ENCODE measurements at places on chromosomes 1 and 21. TPM values are rescaled to one million over a fixed set of nuclear protein-coding genes. Genes with fewer than 3 reads are reported as not detected.

- DNase-seq, result no peak
Measured at GRCh38 chr1:241767737-241768136, 80.3 kb upstream of the EXO1 start.

DNA sequence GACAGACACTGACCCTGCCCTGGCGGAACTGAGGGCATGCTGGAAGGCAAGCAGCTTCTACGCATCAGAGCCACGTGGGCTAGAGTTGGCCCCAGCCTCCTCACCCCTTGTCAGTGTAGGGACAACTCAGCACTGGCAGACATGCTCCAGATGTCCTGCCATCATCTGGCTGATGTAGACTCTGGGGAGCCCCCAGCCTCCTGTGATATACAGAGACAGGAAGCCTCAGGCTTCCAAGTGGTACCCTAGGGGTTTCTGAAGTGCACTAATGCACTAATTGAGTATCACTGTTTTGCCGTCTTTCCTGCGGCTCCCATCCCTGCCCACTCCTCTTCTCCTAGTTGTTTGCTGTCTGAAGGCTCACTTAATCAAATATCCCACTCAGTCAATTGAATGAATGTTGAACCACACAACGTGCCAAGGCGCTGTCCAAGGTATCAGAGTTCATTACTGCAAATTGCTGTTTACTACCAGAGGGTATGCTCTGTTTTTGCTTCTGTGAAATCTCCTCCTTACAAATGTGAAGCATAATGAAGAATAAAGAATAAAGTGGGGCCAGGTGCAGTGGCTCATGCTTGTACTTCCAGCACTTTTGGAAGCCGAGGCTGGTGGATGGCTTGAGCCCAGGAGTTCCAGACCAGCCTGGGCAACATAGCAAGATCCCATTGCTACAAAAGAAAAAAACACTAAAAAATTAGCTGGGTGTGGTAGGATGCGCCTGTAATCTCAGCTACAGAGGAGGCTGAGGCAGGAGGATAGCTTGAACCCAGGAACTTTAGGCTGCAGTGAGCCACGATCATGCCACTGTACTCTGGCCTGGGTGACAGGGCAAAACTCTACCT, 76.4 kb upstream of the ZBTB18 start:
- no peak for DNase-seq

GRCh38 chr1:19193004-19193403, 17.1 kb downstream of the UBR4 start:
- no peak for DNase-seq

DNA sequence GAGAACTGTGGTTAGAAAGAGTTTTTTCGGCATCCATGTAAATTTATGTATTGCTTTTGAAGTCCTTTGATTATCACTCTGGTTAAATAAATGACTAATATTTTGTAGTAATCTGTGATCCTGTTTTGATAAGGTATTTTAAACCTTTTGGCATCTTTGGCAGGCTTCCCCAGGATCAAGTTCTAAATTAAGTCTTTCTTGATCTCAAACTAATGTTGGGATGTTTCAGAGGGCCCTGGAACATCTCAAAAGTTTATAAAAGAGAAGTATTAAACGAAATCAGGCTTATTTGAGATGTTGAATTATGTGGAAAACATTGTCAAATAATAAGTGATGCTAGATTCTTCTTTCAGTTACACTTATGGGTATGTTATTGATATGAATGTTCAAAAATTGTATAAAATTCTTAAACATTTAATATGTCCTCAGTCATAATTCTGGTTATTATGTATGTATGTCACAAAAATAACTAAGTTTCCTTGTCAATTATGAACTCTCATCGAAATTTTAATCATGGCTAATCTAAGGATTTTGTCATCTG, 36.6 kb downstream of the S100A10 start:
- DNase-seq, result no peak

DNA sequence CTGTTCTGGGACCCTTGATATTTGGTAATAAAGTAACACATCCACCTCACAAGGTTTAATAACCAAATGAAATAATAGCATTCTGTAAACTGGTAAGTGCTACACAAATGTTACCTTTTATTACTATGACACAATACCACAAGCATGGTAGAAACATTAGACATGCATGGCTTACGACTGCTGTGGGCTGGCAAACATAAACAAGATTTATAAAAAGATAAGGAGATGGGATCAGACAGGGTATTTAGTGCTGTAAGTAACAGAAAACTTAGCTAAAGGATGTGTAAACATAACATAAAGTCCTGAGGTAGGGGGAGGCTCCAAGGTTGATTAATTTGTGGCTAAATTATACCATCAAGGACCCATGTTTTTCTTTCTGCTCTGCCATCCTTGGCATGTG, 212.6 kb downstream of the BARHL2 start:
- DNase-seq, result no peak

GRCh38 chr1:185049670-185050069, 4.3 kb downstream of the RNF2 start:
- no peak for DNase-seq

DNA sequence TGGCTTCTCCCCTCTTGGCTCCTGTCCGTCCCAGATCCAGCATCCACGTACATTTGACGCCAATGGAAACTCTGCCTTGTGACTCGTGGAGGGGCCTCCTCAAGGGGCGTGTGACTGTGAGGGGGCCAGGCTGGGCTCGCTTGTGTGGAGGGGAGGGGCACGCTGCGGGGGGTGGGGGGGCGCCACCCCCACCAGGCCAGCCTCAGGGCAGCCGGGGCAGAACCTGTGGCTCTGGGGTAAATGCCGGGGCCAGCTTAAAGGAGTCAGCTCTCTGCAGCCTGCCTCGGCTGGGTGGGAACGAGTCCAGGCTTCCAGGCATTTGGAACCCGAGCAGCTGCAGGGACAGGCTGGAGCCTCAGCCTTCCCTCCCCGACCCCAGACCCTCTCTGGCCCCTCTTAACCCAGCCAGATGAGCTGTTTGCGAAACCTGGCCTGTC, 94.1 kb downstream of the SIK1 start:
- DNase-seq, result no peak

GRCh38 chr1:54493608-54494007, 54.4 kb upstream of the ACOT11 start:
- DNase-seq, result no peak

GRCh38 chr1:115706587-115707425, 61.7 kb downstream of the CASQ2 start:
- DNase-seq, result no peak

- DNase-seq, result no peak
Measured at GRCh38 chr1:213327017-213327667, 276.1 kb downstream of the RPS6KC1 start.

DNA sequence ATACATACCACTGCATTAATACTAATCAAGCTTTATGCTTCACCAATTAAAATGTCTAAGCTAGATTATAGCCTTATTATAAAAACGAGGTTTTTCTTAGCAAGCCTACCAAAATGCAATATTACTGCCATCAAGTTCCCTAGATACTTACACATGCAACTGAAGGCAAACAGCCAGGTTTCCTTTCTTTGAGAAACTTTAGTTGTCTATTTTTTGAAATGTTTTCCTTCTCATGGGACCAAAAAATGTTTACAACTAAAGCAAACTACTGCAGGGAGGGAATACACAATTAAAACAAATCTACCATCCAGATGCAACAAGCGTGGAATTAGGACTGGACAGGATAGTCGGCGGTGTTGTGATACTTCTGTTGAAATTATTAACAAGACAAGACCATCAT, 1.3 kb downstream of the ZNF644 start:
- no peak for DNase-seq

- DNase-seq, result no peak
Measured at GRCh38 chr21:45941717-45942546, 39.6 kb upstream of the COL6A1 start.

GRCh38 chr1:35453031-35453430, 104.2 kb downstream of the KIAA0319L start:
- no peak for DNase-seq

DNA sequence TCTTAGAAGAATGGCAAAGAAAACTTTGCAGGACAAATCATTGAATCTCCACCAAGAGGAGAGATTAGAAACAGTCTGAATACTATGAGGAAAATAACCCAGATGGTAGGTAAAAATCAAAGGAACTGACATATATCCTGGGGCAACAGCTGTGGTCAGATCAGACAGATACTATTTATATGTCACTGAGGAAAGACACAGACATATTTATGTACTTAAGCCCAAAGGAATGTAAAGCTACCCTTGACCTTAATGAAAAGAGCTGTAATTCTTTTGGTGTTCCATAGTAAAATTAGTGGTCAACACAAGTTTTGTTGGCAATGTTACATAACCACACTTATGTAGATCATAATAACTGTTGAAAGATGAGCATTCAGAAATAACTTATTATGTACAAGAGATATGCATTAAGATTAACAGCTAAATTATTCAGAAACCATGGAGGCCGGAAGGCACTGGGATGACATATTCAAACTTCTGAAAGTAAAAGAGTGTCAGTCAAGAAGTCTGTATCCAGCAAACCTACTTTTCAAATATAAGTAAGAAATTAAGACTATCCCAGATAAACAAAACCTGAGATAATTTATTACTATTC, 166.1 kb upstream of the SAMSN1 start:
- DNase-seq, result no peak

GRCh38 chr1:173220157-173220556, 13.0 kb upstream of the TNFSF4 start:
- DNase-seq, result no peak

GRCh38 chr21:46173573-46173972, 10.7 kb downstream of the SPATC1L start:
- DNase-seq, result no peak

DNA sequence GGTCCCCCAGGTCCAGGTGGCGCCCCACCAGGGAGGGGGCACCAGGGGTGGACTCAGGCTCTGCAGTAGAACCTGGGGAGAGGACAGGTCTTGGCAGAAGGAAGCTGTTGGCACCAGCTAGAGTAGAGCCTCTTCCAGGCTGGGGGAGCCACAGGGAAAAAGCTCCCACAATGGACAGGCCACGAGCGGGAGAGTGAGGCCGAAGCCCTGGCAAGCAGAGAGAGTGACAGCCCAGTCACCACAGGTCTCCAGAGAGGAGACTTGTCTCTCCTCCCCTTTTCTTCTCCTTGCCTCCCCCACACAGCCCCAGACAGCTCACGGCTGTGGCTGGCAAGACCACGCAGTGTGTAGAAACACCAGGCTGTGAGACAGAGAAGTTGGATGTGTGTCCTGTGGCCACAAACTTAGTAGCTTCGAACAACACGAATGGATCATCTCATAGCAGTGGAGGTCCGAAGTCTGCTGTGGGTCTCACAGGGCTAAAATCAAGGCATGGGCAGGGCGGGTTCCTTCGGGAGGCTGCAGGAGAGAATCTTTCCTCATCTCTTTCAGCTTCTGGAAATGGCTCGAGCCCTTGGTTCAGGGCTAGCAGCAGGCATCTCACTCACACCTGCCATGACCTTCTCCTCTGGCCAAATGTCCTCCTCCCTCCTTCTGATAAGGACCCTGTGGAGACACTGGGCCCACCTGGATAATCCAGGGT, 3.3 kb downstream of the KRTAP12-4 start:
- DNase-seq, result no peak

GRCh38 chr1:1890506-1891348, at the start of gene GNB1:
TSS of gene GNB1 (minus strand) at chr1:1891087. CDS start at chr1:1825453, 65,634 bp downstream.
- DNase-seq, result peak; percentile 83

GRCh38 chr1:68800182-68800581, 303.3 kb upstream of the DEPDC1 start:
- no peak for DNase-seq

DNA sequence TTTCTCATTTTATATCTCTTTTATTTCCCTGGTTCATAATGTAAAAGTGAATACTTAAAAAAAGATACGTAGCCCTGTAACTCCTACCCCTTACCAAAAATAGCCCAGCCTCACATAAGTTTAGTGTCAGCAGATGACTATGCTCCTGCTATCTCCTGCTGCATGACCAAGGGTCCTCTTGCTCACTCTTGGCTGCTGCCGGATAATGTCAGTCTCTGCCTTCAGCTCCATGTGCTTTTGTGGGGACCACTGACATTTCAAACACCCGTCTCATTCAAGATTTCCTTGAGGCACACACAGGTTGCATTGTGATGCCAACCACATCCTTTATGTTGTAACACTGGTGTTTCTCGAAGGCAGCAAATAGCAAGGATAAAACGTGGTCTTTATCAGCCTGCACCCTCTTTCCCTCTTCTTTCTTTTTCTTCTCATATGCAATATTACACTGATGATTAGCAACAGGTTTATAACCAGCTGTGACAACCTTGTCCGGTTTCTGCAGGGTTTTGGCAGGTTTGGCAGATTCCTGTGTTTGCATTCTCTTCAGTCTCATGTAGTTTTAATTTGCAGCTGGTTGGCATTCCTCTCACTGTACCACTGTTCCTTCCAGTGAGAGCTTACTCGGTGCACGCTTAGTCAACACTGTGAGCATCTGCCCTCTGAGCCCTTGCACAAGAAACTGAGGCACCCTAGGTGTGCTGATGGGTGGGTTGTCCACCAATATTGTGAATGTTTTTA, 62.2 kb downstream of the ZNF684 start:
- no peak for DNase-seq

DNA sequence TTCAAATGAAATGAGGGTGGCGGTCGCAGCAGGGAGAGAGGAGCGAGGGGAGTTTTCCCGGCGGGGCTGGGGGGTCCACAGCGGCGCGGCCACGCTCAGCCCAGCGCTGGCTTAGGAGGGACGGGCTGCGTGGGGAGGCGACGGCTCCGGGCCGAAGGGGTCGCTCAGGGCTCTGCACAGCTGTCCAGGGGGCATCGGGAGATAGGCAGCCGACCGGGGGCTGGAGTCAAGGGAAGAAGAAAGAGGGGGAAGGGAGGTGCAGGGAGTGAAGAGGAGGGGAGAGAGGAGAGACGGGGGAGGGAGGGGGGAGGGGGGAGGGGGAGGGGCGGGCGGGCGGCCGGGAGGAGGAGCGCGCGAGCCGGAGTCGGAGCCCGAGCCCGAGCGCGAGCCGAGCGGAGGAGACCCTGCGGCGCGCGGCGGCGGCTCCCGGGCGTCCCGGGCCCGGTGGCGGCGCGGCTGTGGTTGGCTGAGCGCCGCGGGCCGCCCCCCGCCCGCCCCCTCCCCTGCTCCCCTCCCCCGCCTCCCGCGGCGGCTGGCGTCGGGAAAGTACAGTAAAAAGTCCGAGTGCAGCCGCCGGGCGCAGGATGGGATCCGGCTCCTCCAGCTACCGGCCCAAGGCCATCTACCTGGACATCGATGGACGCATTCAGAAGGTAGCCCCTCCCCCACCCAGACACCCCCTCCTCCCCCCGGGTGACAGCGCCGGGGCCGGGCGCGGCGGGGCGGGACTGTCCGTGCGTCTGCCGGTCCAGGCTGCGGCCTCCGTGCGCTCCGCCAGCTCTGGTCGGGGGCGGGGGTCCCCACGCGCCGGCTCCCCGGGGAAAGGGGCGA, at the start of gene PDE9A:
TSS of gene PDE9A (plus strand) at position 391 of the 831 bp plus-strand sequence. CDS start at position 585, 194 bp downstream.
- no peak for DNase-seq

The FLG2 gene
- total RNA-seq, result not detected

The KHDC4 gene
- total RNA-seq, result 61.2 TPM

The NPHS2 gene
- not detected for total RNA-seq

The CD34 gene
- total RNA-seq, result not detected

The FRRS1 gene
- 2.0 TPM for total RNA-seq

The SYCP1 gene
- total RNA-seq, result not detected

The BCAR3 gene
- total RNA-seq, result 0.77 TPM

The REN gene
- total RNA-seq, result not detected

The C1orf105 gene
- total RNA-seq, result not detected

The ZYG11A gene
- 0.04 TPM for total RNA-seq

The PLA2G2F gene
- not detected for total RNA-seq

The NBPF4 gene
- total RNA-seq, result 0.15 TPM

The AK5 gene
- total RNA-seq, result 1.1 TPM
